ENCODE measurements at places on chromosomes 7 and 10.

GRCh38 chr7:21334906-21335305 is 93.0 kb upstream of the SP4 start:
- no peak for DNase-seq

- DNase-seq: peak; percentile 2
Measured at GRCh38 chr10:81978238-81978637, 103.2 kb downstream of the NRG3 start.

- no peak for DNase-seq
Measured at GRCh38 chr7:4139656-4140625, 542.2 kb upstream of the FOXK1 start.

- no peak for DNase-seq
Measured at GRCh38 chr10:114282526-114282925, 43.5 kb downstream of the VWA2 start.

GRCh38 chr10:95236068-95236903 is 42.2 kb downstream of the ACSM6 start:
- peak; percentile 85 for DNase-seq

DNA sequence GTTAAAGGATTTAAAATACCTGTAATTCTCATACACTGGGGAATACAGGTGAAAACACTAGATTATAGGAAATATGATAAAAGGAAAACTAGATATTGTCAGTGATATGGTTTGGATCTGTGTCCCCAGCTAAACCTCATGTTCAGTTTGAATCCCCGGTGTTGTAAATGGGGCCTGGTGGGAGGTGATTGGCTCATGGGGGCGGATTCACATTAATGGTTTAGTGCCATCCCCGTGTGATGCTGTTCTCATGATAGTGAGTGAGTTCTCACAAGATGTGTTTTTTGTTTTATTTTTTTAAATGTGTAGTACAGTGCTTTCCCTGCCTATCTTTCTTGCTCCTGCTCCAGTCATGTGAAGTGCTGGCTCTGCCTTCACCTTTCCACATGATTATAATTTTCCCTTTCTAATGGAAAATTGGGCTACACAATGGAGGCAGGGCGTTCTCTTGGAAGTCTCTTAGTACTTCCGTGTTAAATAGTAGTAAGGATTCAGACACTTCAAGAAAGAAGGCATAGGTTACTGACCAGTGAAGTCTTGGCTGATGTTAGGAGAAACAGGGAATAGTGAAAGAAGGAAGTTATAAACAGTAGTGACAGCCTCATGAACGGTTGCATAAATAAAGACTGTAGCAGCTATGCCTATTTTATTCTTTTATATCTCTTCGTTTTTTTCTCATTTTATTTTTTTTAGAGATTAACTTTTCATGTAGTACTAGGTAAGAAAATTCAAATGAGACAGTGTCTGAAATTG is 386.4 kb downstream of the SUGCT start:
- no peak for DNase-seq

DNA sequence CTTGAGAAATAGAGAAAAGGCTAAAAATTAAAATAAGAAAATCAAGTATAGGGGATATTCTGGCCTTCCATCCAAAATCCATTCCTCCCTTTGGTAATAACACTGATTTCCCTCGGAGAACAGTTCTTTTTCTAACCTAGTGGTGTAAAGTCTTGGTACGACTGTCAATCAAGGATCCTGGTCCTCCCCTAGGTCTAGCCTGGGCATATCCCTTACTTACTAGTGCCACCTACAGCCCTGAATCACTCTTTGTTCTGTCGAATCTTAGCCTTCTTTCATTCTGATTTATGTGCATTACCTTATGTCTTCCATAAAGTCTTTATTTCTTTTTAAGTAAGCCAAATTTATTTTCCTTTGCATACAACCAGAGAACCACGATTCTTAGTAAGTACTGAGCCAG is 298.7 kb upstream of the LRRTM3 start:
- DNase-seq: no peak

- no peak for DNase-seq
Measured at GRCh38 chr7:47283497-47284131, 298.3 kb downstream of the TNS3 start.

DNA sequence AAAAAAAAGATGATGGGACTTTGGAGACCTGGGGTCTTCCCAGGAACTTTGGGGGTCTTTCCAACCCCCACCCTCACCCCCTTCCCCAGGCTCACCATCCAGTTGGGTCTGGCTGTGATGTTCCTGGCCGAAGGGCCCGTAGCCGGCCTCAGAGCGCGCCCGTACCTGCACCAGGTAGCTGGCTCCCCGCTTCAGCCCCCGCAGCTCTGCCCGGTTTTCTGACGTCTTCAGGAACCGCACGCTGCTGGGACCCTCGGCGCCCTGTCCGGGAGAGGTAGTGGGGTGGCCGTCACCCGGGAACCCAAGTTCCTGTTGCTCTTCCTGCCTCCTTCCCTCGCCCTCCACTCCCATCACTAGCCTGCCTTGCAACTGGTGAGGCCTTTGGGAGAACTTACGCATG is 10.2 kb downstream of the EPHB4 start:
- no peak for DNase-seq

DNA sequence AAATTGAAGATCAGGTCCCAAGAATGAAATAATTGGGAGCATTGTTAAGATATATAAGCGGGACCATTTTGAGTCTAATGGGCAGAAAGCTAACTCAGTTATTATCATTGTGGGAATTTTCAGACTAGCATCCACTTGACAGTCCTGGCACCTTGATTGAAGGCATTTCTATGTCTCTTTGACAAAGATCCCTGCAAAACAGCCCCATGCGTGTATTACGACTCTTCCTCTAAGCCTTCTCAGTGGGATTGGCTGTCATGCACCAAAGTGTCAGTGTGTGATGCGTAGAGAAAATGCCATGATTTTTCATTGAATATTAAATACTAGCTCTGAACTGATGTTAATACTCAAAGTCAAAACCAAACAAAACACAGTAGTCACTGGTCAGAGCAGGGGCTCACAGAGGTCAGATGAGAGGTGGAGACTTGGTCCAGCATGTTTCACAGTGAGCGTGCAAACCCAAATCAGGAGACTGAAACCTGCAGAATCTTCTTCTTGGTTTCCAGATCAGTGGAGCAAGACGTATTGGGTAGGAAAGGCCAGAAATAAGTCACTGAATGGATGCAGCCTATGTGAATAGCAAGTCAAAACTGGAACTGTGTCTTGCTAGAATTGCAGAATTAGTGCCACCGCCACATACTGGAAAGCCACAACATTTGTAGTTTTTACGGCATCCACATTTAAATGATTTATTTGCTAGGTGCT is 303.6 kb upstream of the AKR1E2 start:
- DNase-seq: no peak

GRCh38 chr10:57968328-57969016 is 299.2 kb downstream of the IPMK start:
- no peak for DNase-seq

DNA sequence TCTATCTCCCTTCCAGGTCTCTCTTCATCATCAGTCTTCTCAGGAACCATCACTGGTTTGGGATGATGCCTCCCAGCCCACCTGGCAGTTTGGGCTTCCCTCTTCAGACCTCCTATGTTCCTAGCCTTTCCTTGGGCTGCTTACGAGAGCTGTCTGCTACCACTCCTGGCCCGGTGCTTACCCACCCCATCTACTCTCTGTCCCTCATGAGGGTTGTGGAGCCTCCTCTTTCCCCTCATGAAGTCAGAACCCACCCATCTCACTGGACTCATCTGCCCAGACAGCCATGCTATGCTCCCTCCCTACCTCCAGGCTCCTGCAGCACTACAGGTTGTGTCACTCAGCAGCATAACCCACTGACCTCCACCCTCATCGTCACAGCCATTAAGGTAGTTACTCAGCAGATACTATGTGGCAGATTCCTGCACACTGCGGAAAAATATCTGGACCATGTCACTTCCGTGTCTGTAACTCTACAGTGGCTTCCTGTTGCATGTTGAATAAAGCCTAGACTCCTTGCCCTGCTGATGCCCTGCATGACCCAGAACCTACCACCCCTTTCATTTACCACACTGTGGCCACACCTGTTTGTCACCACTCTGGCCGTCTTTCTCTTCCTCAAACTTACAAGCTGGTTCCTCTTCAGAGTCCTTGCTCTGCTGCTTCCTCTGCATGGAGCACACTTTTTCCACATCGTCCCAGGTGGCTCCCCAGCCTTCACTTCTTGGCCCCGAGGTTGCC is 2.0 kb downstream of the DBNL start:
- DNase-seq: no peak

DNA sequence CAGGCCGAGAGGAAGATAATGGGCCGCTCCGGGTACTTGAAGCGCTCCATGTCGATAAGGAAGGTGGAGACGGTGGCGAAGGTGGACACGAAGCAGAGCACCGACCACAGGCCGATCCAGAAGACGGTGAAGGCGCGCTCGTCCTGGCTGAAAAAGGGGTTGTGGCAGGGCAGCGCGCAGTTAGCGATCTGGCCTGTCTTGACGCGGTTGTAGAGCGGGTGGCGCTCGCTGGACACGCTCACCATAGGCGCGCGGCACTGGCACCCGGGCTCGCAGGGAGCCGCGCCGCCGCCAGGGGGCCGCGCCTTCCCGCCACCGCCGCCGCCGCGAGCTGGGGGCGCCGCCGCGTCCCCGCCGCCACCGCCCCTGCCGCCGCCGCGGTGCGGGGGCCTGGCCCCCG is 1.6 kb downstream of the FZD8 start:
- peak; percentile 61 for DNase-seq

DNA sequence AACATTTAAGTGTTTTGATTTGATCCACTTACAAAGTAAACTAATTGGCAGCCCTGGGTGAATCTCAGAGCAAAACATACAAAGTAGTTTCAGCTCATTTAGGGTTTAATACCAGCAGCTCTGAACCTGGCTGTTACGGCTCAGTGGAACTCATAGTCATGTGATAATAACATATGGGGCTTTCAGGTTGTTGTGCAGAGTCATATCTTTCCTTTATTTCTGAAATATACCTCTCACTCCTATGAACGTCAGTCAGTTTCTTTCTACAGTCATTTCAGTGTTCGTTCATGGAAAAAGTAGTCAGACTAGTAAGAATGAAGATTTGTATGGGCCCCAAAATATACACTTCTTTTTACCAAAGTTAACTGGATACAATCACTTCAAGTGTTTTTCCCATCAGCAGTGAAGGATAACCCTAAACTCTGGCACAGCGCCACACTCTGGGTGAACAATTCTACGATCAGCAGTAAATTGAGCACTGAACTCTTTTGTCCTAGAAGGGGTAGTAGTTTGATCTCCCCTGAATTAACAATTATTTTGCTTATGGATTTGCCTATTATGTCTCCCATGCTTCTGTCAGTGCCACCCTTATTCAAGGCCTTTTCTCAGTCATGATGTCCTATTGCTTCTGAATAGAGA is 218.6 kb downstream of the THSD7A start:
- no peak for DNase-seq

GRCh38 chr7:148905093-148905666 is 21.1 kb upstream of the EZH2 start:
- no peak for DNase-seq

GRCh38 chr7:22563621-22564241 is 63.7 kb upstream of the STEAP1B start:
- DNase-seq: peak; percentile 62

DNA sequence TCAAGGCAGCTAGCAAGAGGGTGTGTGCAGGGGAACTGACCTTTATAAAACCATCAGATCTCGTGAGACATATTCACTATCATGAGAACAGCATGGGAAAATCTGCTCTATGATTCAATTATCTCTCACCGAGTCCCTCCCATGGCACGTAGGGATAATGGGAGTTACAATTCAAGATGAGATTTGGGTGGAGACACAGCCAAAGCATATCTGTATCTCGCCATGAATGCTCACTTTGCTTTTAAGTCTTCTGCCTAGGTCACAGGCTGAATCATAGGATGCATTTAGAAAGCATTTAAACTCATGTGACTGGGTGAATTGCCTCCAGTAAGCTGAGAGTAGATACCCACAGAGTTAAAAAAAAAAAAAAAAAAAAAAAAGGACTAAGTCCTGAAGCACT is 220.0 kb downstream of the AGMO start:
- DNase-seq: no peak

- no peak for DNase-seq
Measured at GRCh38 chr7:47185170-47185569, 396.7 kb downstream of the TNS3 start.

GRCh38 chr10:60942788-60943315 is 1.1 kb downstream of the RHOBTB1 start:
- DNase-seq: peak; percentile 40

GRCh38 chr10:113222207-113222606 is 272.2 kb downstream of the TCF7L2 start:
- no peak for DNase-seq

- no peak for DNase-seq
Measured at GRCh38 chr10:52701647-52702046, 70.9 kb downstream of the MBL2 start.

DNA sequence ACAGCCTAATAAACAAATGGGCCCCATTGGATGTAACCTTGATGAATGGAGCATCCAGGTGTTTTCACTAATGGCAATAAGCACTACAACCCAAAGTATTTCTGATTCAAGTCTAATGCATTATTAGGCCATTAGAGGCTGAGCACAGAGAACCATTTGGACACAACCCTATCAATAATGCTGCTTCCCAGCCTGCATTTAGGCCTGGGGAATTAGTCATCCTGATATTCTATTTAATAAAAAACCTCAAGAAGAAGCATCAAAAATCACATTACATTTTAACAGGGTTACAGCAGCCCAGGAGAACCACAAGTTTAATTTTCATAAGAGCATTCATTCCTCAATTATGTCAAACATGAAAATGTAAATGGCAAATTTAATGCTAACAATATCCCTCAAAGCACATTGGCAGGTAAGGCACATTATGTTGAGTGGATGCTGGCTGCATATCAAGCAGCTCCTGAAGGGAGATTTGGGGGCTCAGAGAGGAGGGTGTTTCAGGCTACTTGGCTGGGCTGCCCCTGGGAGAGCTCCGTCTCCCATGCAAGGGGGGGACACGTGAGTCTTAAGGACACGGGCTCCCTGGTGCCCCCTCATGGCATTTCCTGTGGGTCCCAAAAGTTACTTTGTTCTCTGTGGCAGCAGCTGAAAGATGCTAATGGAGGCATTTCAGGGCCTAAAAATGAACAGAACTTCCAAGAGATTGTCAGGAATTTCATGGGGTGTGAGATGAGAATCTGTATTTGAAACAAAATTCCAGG is 143.4 kb downstream of the HERPUD2 start:
- no peak for DNase-seq

DNA sequence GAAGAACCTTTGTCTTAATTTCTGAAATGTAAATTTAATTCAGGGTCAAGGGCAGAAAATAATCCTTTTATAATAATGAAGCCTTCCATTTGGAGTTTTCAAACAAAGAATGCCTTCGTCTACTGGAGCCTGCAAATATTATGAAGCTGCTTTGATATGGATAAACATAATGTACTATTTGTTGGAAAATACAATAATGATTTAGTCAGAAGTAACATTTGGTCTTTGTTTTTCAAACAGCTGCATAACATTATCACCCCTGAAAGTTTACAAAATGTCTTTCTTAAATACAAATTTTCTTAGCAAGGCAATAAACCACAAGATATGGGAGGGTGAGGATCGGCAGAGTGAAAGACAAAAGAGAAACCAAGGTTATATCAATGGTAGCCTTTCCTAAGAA is 41.5 kb downstream of the TMEM26 start:
- no peak for DNase-seq

- DNase-seq: no peak
Measured at GRCh38 chr10:126955396-126955795, 50.2 kb downstream of the DOCK1 start.

Data from astrocyte (in vitro differentiated cells and primary cell).